ENCODE measurements at places on chromosomes 7 and 10. TPM values are rescaled to one million over a fixed set of nuclear protein-coding genes. Genes with fewer than 3 reads are reported as not detected.

The NXPH1 gene
- not detected for polyA plus RNA-seq

The MET gene
- polyA plus RNA-seq = 34.3 TPM

- DNase-seq = no peak
Measured at GRCh38 chr7:94364816-94365215, 29.9 kb upstream of the COL1A2 start.

GRCh38 chr10:19606968-19607367 lies 209.3 kb upstream of the PLXDC2 start:
- DNase-seq = no peak

DNA sequence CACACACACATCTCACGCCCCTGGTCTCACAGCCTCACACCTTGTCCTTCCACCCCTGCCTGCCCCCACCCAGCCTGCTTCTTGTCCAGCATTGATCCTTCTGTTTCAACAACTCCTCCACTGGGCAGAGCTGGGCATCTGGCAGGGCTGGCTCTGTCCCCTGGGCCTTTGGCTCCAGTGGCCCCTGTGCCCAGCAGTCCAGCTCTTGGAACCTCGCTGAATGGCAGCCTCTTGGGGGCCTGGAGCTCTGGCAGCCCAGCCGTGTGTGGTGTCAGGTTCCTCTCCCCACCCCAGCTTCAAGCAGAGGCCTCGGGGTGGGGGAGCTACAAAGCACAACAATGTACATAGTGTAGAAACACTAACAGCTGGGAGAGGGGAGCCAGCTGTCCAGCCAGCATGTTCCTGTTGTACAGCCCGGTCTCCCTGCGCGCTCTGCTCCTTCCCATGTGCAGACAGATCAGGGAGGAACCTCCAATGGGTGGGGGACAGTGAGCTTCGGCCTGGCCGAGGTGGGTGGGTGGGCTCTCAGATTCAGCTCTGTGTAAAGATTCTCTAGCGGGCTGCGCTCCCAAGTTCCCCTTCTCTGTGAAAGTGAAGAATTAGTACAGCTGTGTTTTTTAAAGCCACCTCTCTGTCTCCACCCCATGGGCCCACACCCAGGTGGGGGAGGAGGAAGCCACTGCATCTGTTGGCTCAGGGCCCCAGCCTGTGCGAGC lies 19.4 kb downstream of the ZMIZ2 start:
- no peak for DNase-seq

GRCh38 chr7:117157241-117158209 lies 165.3 kb downstream of the WNT2 start:
- no peak for DNase-seq

GRCh38 chr7:100210805-100211204 lies 8.9 kb upstream of the PVRIG start:
- no peak for DNase-seq

- no peak for DNase-seq
Measured at GRCh38 chr10:31888442-31888841, 40.2 kb downstream of the ARHGAP12 start.

- DNase-seq = no peak
Measured at GRCh38 chr10:59829601-59830000, 76.3 kb upstream of the MRLN start.

- DNase-seq = no peak
Measured at GRCh38 chr10:7967035-7967434, 87.5 kb upstream of the GATA3 start.

Measured in left lung (tissue), 14 donors.